ENCODE measurements at places on chromosomes 11 and 22.

DNA sequence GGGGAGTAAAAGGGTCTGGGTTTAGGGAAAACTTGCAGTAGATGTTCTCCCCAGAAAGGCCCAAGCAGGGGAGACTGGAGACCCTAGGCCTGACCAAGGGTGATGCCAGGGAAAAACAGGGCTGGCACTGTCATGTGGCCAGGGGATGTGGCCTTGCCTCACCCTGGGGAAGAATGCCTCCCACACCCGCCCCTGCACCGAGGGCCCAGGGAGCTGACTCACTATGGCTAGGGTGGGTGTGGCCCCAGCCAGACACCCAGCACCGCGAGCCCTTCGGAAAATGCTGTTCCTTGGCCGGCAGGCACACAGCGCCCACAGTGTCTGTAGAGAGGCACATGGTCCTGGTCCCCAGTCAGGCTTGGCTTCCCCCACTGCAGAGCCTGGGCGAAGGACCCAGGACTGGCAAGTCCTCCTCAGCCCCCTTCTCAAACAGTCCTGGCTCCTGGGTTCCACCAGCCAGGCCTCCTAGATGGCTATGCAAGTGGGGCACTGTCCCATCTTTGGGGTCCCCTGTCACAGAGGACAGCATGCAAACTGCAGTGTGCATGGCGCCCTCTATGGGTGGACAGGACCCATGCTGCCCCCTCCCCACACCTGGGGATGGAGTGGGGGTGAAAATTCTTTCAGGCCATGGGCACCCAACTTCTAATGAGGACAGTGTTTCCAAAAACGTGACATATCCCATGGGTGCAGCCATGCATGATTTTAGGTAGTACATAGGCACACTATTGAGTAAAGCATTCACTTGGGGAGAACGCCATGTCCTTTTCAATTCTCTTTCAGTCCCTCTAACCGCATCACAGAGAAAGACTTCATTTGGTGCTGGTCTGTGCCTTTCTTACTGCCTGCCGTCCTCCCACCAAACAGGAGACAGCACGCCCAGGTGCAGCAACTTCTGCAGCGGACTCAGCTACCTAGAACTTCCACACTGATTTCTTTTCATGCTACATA is 15.2 kb downstream of the TMPRSS5 start:
- DNase-seq: no peak

GRCh38 chr11:11220786-11221185 is 132.3 kb downstream of the CSNK2A3 start:
- no peak for DNase-seq

DNA sequence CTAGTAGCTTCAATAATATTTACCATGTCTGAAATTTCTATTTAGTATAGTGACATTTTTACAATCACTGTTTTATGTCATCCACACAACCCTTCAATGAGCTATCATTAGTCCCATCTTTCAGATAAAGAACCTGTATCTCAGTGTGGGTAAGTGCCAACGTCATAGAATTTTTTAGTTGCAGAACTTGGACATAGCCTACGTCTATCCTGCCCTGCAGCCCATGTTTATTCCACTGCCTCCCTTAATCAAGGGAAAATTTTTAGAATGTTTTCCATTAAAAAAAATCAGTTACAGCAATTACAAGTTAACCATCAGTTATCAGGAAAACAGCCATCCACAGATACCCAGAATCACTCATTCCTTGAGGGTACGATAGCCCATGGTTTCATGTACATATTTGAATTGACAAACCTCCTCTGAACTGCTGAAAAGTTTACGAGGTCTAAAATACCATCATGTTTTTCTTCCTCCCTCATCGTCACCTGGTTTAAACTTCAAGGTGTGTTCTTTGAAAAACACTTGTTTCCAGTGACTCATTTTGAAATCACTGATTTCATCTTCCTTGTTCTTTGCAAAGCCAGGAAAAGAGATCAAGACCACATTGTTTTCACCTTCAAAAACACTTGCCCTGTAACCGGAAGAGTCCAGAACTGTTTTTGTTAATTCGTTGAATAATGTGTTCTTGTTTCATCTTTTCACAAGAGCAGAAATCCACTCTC is 100.9 kb downstream of the FAM76B start:
- no peak for DNase-seq

GRCh38 chr11:9664276-9665171 is 647 bp downstream of the SWAP70 start:
- DNase-seq: no peak

DNA sequence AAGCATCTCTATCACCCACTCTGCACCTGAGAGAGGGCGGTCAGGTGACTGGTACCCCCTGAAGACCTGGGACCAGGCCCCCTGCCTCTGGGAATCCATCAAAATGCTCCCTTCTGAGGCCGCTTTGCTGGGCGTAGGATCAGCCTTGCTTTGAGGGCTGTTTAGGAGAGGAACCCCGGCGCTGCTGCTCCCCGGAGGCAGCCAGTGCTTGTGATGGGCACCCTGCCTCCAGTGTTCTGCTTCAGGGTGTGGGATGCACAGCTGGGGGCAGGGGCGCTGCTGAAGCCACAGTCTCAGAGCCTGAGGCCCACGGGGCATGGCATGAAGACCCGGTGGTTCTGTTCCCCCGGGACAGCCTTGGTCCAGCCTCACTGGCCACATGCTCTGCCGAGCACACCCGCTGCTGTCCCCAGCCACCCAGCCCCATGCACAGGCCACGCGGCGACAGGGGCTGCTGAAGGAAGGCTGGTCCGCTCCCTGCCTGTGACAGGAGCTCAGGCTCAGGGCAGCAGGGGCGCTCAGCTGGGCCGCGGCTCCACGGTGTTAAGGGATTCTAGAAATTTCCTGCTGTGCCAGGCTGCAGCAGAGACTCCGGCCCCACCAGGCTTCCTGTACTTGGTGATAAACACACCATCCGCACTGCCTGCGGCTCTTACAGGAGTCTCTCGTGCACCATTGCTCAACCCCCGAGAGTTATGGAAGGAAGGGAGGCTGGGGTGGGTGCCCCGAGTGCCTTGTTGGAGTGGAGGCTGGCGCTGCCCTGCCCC is 91.0 kb downstream of the KCNQ1 start:
- DNase-seq: no peak

DNA sequence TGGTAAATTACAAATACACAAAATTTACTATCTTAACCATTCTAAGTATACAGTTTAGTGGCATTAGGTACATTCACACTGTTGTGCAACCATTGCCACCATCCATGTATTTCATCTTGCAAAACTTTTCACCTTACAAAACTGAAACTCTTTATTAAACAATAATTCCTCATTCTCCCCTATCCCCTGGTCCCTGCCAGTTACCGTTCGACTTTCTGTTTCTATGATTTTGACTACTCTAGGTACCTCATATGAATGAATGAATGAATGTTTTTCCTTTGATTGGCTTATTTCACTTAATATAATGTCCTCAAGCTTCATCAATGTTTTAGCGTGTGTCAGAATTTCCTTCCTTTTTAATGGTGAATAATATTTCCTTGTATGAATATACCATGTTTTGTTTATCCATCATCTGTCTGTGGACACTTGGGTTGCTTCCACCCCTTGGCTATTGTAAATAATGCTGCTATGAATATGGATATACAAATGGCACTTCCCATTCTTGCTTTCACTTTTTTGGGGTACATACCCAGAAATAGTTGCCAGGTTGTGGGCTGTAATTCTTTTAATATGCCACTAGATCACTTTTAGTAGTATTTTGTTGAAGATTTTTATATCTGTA is 93.0 kb downstream of the UVRAG start:
- no peak for DNase-seq

GRCh38 chr11:73280626-73281025 is 8.5 kb downstream of the P2RY6 start:
- no peak for DNase-seq
